ENCODE measurements at places on chromosomes 1 and 21.

GRCh38 chr1:31327381-31327780 is 30.5 kb downstream of the ZCCHC17 start:
- H3K36me3 ChIP-seq: peaks cover 18% of the 10 kb centered on the region
- no peaks in the 10 kb centered on the region for H3K4me1 ChIP-seq
- H3K27ac ChIP-seq: no peak overlapping the region
- no peak for DNase-seq
- no peaks in the 10 kb centered on the region for H3K27me3 ChIP-seq
- no peak overlapping the region for H3K4me3 ChIP-seq

GRCh38 chr1:59747420-59748024 is 67.2 kb upstream of the HOOK1 start:
- no peak overlapping the region for H3K27ac ChIP-seq
- no peaks in the 10 kb centered on the region for H3K36me3 ChIP-seq
- no peak overlapping the region for H3K4me3 ChIP-seq
- H3K27me3 ChIP-seq: no peaks in the 10 kb centered on the region
- H3K4me1 ChIP-seq: peaks cover 4% of the 10 kb centered on the region
- no peak for DNase-seq

- H3K4me3 ChIP-seq: no peak overlapping the region
- H3K27me3 ChIP-seq: peaks cover 20% of the 10 kb centered on the region
- no peak overlapping the region for H3K27ac ChIP-seq
Measured at GRCh38 chr1:64005801-64006200, 197.6 kb upstream of the UBE2U start.

DNA sequence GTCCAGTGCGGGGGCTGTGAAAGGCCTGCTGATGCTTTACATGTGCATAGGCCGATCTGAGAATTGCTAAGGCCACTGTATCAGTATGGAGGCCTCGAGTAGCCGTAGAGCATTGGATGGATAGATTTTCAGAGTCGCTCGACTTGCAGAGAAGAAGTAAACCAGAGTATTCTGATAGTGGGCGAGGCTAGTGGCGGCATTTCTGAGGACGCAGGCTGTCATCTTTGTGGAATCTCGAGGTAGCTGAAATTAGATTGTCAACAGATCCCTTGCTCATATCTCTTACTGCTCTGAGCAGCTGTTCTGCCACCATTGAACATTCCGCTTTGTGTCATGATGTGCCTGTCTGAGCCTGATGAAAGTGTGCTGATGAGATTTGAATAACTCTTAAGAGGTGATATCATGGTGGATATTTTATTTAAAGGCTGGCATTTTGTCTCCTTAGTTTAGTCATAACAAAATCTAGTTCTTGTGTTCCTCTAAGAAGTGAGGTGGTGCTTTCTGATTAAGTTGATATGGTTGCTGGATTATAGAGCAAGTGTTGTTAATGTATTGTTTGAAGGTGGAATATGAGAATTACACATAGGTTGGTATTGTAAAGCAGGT is 1.5 kb downstream of the KIF1B start:
- H3K4me3 ChIP-seq: peak overlapping the region; percentile 78
- peak overlapping the region; percentile 80 for H3K27ac ChIP-seq
- H3K36me3 ChIP-seq: peaks cover 2% of the 10 kb centered on the region
- DNase-seq: no peak

DNA sequence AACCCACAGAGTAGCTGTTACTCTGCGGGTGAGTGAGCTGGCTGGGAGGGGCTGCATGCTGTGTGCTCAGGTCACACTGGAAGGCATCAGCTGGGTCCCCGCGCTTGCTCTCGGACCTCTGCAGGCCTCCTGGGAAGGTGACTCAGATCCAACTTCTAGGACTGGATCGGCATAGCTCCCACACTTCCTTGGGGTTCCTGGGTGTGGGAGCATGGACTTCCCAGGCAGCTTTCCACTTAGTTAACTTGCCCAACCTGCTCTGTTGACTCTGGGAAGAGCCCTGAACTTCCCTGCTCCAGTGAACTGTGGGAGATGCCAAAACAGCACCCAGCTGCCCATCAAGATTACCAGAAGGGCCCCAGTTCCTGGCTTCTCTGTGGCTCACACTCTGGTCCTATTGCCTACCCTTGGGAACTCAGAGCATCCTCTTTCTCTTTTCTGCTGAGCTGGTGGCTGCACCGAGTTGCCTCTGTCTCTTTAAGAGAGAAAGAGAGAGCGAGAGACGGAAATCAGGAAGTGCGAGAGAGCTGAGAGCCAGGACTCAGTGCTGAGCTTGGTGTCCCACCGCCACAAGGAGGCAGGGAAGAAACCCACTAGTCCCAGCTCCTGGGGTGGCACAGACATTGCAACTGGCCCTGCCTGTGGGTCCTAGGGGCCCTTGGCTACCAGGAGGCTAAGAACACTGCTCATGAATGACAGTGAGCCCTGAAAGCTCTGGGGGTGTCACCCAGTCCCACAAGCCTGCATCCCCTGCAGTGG is at the start of gene IKBKE:
Gene IKBKE, plus strand, starts transcription at position 544 of the 759 bp plus-strand sequence. CDS start 2,752 bp downstream, outside the sequence.
- H3K4me3 ChIP-seq: peak within 1 kb of the TSS; percentile 88
- H3K36me3 ChIP-seq: peaks cover 34% of the 10 kb centered on the region
- H3K4me1 ChIP-seq: peaks cover 91% of the 10 kb centered on the region
- H3K27me3 ChIP-seq: no peaks in the 10 kb centered on the region

- H3K4me3 ChIP-seq: no peak overlapping the region
- DNase-seq: no peak
- peaks cover 2% of the 10 kb centered on the region for H3K27me3 ChIP-seq
- no peaks in the 10 kb centered on the region for H3K4me1 ChIP-seq
Measured at GRCh38 chr1:17232759-17233661, 15.9 kb upstream of the PADI3 start.

- no peak for DNase-seq
- no peak overlapping the region for H3K4me3 ChIP-seq
- no peaks in the 10 kb centered on the region for H3K4me1 ChIP-seq
- H3K27ac ChIP-seq: no peak overlapping the region
- no peaks in the 10 kb centered on the region for H3K27me3 ChIP-seq
Measured at GRCh38 chr1:70819785-70820184, 227.8 kb downstream of the PTGER3 start.

GRCh38 chr1:39431927-39432326 is 59.5 kb upstream of the BMP8A start:
- H3K4me3 ChIP-seq: no peak overlapping the region
- H3K36me3 ChIP-seq: peaks cover 95% of the 10 kb centered on the region
- peak overlapping the region; percentile 7 for H3K27ac ChIP-seq
- DNase-seq: no peak
- peaks cover 11% of the 10 kb centered on the region for H3K4me1 ChIP-seq

DNA sequence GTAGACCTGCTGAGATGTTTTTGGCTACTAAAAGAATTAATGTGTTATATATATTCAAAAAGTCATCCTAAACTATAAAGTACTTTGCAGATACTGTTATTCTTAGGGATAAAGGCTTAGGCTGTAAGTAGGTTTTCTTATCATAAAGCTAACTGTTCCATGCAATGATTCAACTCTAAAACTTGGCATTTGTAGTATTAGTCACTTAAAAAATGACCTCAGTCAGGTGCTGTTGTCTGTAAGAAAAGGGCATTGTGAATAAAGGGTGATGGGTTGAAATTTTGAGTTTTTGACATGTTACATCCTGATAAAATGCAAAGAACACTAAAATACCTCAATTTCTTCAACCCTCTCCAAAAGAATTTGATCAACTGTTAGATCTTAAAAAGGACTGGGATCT is 32.9 kb downstream of the ADCY10 start:
- no peak overlapping the region for H3K27ac ChIP-seq
- H3K4me3 ChIP-seq: no peak overlapping the region
- no peak for DNase-seq
- no peaks in the 10 kb centered on the region for H3K27me3 ChIP-seq
- H3K4me1 ChIP-seq: no peaks in the 10 kb centered on the region

- no peak overlapping the region for H3K4me3 ChIP-seq
- H3K4me1 ChIP-seq: peaks cover 21% of the 10 kb centered on the region
- no peak overlapping the region for H3K27ac ChIP-seq
- H3K36me3 ChIP-seq: no peaks in the 10 kb centered on the region
- DNase-seq: no peak
Measured at GRCh38 chr1:100526894-100527293, 11.0 kb upstream of the GPR88 start.

- no peak overlapping the region for H3K27ac ChIP-seq
- peaks cover 33% of the 10 kb centered on the region for H3K36me3 ChIP-seq
- no peaks in the 10 kb centered on the region for H3K27me3 ChIP-seq
- H3K4me3 ChIP-seq: no peak overlapping the region
- DNase-seq: no peak
Measured at GRCh38 chr1:174391716-174392115, 56.0 kb upstream of the GPR52 start.

DNA sequence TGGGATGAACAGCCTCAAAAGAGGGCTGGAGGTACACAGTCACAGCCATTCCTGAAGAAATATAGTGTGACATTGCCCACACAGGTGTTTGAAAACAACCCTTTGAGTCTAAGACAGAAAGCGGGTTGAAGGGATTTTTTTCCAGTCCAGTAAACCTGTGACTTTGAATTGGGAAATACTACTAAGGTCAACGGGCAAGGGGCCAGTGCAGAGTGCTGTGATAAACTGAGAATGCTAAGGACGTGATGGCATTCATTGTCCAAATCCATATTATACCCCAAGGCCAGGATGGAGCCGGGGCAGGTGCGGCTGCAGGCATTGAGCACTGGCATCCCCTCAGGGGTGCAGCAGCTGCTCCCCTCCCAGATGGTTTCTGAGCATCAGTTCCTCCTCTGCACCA is 36.6 kb downstream of the KIAA0040 start:
- DNase-seq: no peak
- H3K27ac ChIP-seq: no peak overlapping the region
- peaks cover 27% of the 10 kb centered on the region for H3K4me1 ChIP-seq
- H3K4me3 ChIP-seq: no peak overlapping the region

- H3K27ac ChIP-seq: no peak overlapping the region
- no peak for DNase-seq
- no peaks in the 10 kb centered on the region for H3K36me3 ChIP-seq
- H3K27me3 ChIP-seq: peaks cover 18% of the 10 kb centered on the region
- no peak overlapping the region for H3K4me3 ChIP-seq
Measured at GRCh38 chr1:93997756-93998155, 88.5 kb upstream of the GCLM start.

GRCh38 chr21:19998453-19998852 is 999.8 kb upstream of the NCAM2 start:
- no peak overlapping the region for H3K27ac ChIP-seq
- no peaks in the 10 kb centered on the region for H3K36me3 ChIP-seq
- no peaks in the 10 kb centered on the region for H3K27me3 ChIP-seq
- no peak overlapping the region for H3K4me3 ChIP-seq
- no peak for DNase-seq

GRCh38 chr1:165376041-165376810 is 19.7 kb upstream of the LMX1A start:
- peaks cover 73% of the 10 kb centered on the region for H3K27me3 ChIP-seq
- H3K4me3 ChIP-seq: peak overlapping the region; percentile 66
- H3K27ac ChIP-seq: no peak overlapping the region
- no peaks in the 10 kb centered on the region for H3K36me3 ChIP-seq
- peaks cover 21% of the 10 kb centered on the region for H3K4me1 ChIP-seq

GRCh38 chr1:118815909-118816308 is 172.2 kb downstream of the TBX15 start:
- no peaks in the 10 kb centered on the region for H3K36me3 ChIP-seq
- H3K27me3 ChIP-seq: no peaks in the 10 kb centered on the region
- no peak for DNase-seq
- H3K4me1 ChIP-seq: no peaks in the 10 kb centered on the region
- no peak overlapping the region for H3K4me3 ChIP-seq
- no peak overlapping the region for H3K27ac ChIP-seq

DNA sequence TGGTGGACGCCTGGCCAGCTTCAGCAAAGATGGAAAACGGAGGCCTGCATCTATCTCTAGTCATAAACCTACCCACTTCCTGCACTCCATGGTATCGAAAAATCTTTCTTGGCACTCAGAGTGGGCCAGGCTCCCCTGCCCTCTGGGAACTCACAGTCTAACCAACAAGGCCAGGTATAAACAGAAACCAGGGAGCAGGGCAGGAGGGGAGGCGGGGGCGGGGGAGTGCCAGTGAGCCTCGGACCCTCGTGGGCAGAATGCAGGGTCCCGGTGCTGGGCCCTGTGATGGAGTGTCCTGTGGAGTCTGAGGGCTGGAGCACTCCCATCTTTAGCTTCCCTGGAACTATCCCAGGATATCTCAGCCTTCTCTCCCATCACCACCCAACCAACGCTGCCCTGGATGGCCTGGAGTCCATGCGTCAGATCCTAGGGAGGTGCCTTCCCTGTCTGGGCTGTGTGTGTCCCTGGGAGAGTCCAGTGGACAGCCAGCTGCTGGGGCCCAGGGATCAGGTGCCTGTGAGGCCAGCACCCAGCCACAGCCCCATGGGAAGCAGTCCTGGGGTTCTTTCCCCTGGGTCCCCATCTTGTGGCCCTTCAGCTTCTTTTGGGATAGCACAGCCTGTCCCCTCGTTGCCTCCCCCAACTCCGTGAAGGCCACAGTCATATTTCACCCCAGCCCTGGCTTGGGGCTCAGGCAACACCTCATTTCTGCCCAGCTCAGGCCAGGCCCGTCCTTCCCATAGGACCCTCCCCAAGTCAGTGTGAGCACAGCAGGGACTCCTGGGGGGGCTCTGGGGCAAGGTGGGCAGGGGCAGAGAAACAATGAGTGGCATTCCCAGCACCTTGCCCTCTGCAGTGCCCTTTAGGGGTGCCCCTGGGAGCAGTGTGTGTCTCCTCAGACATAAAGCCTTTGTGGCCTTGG is 1.1 kb upstream of the EPS8L3 start:
- no peaks in the 10 kb centered on the region for H3K36me3 ChIP-seq
- H3K27me3 ChIP-seq: no peaks in the 10 kb centered on the region
- peak; percentile 20 for DNase-seq
- H3K4me1 ChIP-seq: no peaks in the 10 kb centered on the region

GRCh38 chr1:68717330-68717729 is 220.4 kb upstream of the DEPDC1 start:
- H3K36me3 ChIP-seq: no peaks in the 10 kb centered on the region
- H3K27me3 ChIP-seq: no peaks in the 10 kb centered on the region
- no peak for DNase-seq
- H3K4me3 ChIP-seq: no peak overlapping the region
- no peaks in the 10 kb centered on the region for H3K4me1 ChIP-seq
- no peak overlapping the region for H3K27ac ChIP-seq

DNA sequence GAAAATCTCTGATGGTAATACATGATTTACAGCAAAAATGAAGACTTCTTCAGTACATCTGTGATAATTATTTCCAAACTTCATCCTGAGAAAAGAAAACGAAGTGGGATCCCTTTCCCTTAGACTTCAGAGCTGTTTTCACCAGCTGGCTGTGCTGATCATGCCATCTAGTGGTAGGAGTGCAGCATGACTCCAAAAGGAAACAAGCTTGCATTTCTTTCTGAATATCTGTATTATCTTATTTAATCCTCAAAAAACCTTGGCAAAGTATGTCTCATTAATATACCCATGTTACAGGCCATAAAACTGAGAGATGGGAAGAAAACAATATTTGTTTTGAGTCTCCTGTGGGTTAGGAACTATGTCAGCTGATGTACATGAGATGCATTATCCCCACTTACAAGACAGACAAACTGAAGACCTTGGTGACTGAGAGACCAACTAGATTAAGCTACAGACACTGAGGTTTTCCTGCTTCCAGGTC is 9.8 kb upstream of the GJA8 start:
- no peaks in the 10 kb centered on the region for H3K4me1 ChIP-seq
- no peaks in the 10 kb centered on the region for H3K36me3 ChIP-seq
- H3K27ac ChIP-seq: no peak overlapping the region
- DNase-seq: no peak
- H3K27me3 ChIP-seq: no peaks in the 10 kb centered on the region

Data from activated T-cell treated with anti-CD3 and anti-CD28 coated beads, Interleukin-2, amount 50 U/mL, for 24 hours (primary cell).